ENCODE measurements at places on chromosomes 4 and X. TPM values are rescaled to one million over a fixed set of nuclear protein-coding genes. Genes with fewer than 3 reads are reported as not detected.

GRCh38 chrX:134745636-134746409, 87.6 kb upstream of the PLAC1 start:
- no peak for DNase-seq

CDS1 gene
- total RNA-seq, result 0.12 TPM

DNA sequence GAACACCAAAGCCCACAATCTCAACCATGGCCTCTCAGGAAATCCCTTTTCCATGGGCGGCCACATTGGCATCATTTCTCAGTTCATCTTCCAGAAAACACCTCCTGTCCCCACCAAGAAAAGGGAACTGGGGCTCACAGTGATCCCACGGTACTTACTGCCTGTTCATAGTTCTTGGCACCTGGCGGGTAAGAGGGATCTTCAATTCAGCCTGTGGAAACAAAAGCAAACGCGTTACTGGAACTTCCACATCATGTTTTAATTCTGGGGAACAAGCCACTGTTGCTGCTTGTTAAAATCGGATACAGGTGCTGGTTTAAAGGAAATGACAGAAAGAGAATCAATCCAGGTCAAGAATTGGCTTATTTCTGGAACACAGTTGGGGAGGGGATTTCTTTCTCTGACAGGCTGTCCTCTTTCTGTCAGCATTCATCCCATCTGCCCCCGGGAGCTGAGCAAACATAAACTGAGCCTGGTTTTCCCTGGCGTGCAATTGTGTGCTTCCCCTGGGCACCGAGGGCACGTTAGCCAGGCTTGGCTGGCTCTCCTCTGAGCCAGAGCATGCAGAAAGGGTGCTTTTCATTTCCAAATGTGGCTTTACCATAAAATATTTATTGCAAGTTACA, 16.8 kb downstream of the CLNK start:
- no peak for DNase-seq

PAGE2 gene
- 9.3 TPM for total RNA-seq

SMIM31 gene
- total RNA-seq, result not detected

GC gene
- not detected for total RNA-seq

GRCh38 chrX:43741843-43742573, 85.9 kb downstream of the MAOA start:
- no peak for DNase-seq

CD40LG gene
- not detected for total RNA-seq

- DNase-seq, result no peak
Observed at GRCh38 chr4:139175646-139176301, 1.2 kb downstream of the ELF2 start.

MTM1 gene
- 10.1 TPM for total RNA-seq

COX7B2 gene
- total RNA-seq, result not detected

IL2 gene
- total RNA-seq, result not detected

DNA sequence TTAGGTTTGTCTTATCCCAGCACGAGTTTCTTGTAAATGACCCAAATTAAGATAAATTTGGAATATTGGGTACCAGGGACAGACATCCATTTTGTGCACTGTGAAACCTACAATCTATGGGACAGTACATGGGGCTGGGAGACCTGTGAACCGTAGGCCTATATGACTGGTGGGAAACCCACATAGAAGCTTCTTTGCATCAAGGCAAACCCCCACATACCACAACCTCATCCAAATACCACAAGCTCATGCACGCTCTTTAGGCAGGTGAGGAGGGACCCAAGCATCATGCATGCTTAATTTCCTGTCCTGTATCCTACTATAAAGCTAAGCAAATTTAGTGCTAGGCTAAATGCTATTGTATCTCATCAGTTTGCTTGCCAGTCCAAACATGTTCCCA, 47.8 kb downstream of the NIPAL1 start:
- DNase-seq, result no peak

ZXDB gene
- total RNA-seq, result 5.1 TPM

DNA sequence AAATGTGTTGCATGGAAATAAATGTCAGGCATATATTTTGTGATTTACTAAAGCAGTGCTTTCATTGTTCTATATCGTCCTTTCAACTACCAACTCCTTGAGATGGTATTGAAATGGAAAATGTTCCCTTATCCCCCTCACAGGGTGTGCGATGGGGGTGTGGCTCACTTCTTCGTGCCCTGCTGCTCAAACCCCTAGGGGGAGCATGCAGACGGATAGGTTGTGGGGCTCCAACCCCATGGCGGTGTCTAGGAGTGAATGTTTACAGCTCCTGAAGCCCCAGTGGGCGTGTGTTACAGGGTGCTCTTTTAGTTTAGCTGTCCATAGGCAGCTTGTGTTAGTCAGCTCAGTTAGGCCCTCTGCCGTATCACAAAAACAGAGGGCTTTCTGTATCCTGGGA, 287.7 kb upstream of the EMCN start:
- no peak for DNase-seq

DNA sequence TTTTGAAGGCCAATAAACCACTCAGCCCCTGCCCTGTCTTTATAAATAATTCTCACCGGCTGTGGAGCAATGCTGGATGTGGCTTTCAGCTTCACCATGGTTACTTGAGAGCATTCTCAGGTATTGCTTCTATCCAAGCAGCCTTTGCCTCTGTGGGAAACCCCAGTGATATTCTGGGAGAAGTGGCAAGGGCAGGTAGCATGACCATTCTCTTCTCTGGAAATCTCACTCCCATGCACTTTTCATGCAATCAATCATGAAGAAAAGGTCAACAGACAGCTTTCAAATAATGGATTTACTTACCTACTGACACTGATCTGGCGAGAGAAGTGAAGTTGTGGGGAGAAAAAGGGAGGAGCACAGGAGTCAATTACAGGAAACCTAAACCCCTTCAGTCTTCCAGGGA, 49.5 kb downstream of the UNC5C start:
- DNase-seq, result no peak

DNA sequence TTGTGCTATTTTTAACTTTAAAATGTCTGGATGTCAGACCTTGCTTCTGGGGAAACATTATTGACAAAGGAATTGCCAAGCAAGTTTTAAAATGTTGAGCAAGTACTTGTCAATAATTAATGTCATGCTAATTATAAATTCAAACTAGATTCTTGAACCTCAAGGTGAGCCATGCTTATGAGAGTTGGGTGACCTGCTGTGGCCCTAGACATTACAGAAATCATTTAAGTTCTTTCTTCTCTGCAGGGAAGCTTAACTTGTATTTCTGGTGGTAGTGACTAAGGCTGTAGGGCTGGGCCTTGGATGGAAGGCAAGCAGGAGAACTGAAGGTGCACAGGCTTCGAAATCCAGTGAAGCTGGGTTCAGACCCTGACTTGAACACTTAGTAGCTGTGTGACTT, 14.8 kb upstream of the UCHL1 start:
- no peak for DNase-seq

DNA sequence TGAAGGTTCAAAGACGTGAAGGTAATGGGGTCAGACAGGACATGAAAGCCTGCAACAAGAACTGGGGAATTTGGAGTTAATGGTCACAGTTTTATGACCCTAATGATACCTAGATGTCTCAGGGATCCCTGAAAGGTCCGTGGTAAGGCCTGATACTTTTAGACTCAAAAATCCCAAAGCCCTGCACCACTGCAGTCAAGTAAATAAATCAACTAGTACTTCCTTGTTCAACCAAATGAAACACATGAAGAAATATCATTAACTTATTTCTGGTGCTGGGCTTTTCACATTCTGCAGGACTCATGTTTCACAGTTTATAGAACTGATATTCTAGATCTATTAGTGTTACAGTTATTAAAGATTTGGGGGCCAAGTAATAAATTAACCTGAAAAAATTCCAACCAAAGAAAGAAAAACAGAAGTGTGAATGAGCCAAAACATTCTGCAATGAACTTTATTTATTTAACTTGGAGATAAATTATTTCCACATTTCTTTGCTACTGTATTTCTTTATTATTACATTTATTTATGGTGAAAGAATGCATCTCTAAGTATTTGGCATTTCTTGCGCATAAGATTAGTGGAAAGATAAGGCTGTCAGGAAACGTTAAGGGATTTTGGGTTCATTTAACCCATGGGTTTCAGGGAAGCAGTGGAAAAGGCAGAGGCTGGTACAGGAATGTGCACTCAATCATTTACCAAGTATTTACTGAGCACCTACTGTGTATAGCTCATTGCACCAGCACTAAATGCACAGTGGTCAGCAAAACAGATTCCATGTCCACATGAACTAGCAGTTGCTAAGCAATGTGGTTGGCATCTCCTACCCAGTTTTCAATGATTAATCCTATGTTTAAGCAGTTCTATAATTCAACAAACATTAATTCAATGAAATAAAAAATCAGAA, 8.7 kb downstream of the WDFY3 start:
- DNase-seq, result no peak

DNA sequence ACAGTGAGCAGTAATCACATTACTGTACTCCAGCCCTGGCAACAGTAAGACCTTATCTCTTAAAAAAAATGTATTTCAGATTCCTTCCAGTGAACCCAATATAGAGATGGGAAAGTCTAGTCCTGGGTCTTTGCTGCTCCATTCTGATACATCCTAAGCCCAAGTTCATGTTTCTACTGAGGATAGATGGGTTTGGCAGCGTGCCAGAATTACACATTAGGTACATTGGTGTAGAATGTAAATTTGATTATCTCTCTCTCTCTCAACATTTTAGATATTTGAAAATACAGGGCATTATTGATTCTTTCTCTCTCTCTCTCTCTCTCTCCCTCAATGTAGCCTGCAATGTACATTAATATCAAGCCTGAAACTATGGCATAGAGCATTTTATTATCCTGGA, 43.5 kb upstream of the ZNF330 start:
- no peak for DNase-seq

MXD4 gene
- total RNA-seq, result 17.2 TPM

- DNase-seq, result no peak
Observed at GRCh38 chrX:149848855-149849254, 32.1 kb upstream of the MAGEA8 start.

- DNase-seq, result no peak
Observed at GRCh38 chrX:1725472-1725871, 110.6 kb downstream of the ASMT start.

- DNase-seq, result peak; percentile 27
Observed at GRCh38 chr4:176387571-176387970, 67.8 kb downstream of the SPCS3 start.

DNA sequence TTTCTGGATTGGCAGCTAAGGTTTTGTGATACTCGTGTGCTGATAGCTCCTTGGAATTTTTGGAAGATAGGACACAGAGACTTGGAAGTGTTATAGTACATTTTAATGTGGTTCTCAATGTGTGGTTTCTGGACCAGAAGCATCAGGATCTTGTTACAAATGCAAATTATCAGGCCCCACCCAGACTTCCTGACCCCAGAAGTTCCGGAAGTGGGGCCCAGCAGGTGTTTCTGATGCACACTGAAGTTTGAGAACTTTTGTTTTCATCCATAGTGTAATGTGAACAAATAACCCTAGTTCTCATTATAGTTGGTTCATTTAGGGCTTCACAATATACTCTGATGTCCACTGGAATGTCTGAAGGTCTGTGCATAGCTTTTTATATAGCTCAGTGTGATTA, 49.6 kb downstream of the LAMP2 start:
- DNase-seq, result no peak

- peak; percentile 78 for DNase-seq
Observed at GRCh38 chr4:37922328-37922727, 31.4 kb downstream of the TBC1D1 start.

- DNase-seq, result peak; percentile 84
Observed at GRCh38 chrX:53440621-53441517, 6.7 kb upstream of the HSD17B10 start.

GRCh38 chr4:15833801-15834200, 55.7 kb downstream of the CD38 start:
- DNase-seq, result no peak

DNA sequence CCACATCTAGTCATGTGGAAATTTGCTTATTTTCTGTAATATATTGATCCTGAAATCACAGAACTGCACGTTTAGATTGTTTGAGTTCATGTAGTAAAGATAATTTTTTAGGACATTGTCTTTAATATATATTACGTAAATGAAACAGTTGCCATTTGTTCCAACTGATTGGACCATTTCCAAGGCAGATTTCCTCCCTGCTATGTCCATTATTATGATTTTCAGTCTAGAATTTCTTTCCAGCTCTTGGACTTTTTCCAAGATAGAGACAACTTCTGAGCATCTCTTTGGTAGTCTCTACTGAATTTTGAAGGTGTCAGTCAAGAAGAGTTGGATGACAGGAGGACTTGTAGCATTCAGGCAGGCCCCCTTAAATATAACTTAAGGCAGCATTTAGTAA, 94.6 kb downstream of the STIM2 start:
- no peak for DNase-seq

- DNase-seq, result no peak
Observed at GRCh38 chrX:255923-256331, 25.3 kb upstream of the PLCXD1 start.

EVC2 gene
- 3.4 TPM for total RNA-seq

- DNase-seq, result no peak
Observed at GRCh38 chr4:185358959-185359358, 36.8 kb downstream of the LRP2BP start.

DNA sequence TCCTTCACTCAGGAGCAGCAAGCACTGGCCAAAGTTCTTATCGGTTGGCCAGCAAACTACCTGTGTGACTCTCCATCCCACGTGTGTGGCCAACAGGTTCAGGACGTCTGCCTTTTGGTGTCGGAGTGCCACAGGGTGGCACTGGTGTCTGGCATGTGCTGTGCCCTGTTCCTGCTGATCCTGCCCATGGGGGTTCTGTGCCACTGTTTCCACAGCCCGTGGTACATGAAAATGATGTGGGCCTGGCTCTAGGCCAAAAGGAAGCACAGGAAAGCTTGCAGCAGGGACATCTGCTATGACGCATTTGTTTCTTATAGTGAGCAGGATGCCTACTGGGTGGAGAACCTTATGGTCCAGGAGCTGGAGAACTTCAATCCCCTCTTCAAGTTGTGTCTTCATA, 4.6 kb upstream of the TLR2 start:
- no peak for DNase-seq

- no peak for DNase-seq
Observed at GRCh38 chrX:76366972-76367371, 60.5 kb upstream of the MAGEE1 start.

- DNase-seq, result peak; percentile 47
Observed at GRCh38 chrX:48540028-48540375, 488 bp downstream of the TBC1D25 start.

- DNase-seq, result peak; percentile 63
Observed at GRCh38 chrX:23435108-23435507, 100.5 kb downstream of the PTCHD1 start.

Measured in RPMI7951 (cell line).